ENCODE measurements at places on chromosomes 2 and 18.

DNA sequence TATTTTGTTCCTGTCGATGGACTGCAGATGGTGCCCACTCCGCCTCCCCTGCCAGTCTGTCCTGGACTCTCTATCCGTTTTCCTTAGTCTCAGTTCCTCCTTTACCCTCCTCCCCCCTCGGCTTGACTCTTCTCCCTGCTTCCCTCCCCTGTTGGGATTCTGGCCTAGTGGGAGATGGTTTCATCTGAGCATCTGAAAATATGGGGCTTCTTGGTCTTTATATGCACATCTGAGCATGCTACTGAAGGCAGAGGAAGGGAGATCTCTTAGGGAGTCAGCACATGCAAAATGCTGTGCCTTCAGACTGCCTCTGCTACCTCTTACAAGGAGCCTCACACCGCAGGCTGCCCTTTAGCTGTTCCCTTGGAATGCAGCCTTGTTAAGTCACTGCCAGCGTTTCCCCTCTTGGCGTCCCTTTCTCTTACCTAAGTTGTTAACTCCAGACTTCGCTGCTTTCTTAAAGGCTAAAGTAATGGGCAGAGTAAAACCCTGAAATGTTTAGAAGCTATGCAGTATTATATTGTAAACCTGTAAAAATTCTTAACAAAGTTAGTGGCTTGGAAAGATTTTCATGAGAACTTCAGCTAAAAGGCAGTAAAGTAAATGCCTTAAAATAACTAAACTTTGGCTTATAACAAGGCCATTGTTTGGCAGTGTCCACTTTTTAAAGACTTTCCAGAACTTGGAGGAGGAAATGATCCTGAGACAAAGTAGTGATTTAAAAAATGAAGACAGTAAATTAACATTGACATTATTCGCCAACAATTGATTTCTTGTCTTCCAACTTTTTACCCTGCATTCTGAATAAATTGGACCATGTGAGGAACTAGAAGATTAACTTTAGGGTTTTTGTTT is 49.8 kb downstream of the LDLRAD4 start:
- no peak for DNase-seq

DNA sequence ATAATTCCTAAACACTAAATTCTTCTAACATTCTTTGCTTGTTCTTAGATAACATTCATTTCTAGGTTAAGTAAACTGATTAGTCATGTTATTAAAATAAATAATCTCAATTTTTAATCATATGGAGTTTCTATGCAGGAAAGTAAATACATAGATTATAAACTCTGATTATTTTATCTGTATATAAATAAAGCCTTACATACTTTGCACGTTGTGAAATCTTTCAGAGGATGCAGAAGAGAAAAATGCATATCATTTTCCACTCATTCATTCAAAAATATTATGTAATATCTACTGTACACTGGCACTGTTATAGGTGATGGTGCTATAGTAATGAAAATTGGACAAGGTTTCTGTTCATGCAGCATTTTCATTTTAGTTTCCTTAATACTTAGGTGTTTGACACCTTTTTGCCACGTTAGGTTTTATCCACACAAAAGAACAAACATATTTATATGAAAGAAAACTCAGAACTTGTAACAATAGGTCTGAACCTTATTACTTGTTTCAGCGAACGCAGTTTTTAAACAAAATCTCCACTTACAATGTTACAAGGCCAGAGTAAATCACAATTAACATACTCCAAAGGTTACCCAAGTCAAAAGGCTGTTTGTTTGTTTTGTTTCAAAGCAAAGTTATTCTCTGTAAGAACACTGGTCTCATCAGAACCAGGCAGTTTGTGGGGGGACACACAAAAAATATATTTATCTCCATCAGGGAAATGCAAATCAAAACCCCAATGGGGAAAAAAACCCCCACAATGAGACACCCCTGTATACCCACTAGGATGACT is 27.4 kb downstream of the ADAM17 start:
- no peak for DNase-seq

DNA sequence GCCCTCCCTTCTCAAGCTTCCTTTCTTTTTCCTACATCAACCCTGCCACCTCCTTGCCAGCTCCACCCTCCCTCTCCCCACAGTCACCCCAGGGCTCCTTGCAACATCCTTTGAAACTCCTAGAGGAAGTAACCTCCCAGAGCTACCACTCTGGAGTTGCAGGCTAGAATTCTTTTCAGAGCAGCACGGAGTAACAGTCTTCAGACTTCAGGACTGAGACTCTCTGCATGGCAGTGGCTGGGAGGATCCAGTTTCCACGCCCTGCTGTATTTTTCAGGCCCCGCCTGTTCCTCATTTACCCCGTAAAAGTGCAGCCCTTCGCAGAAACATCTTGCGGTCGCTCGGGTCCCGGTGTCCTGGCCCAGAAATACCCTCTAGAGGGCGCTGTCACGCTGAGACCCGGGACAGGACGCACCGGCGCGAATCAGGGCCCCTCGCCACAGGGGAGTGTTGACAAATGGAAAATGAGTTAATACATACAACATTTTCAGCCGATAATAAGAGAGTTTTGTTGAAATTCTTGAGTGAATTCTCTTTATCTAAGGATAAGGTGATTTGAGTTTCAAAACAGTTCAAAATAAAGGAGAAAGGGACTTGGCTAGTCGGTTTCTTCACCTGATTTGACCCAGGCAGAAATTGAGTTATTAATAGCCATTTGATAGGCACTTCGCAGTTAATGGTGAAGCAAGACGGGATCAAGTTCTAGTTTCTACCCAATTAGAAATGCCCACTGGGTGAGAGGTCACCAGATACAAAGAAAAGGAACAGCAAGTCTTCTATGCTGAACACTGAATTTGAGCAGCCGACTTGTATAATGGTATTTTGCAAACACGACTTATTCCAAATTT is 18.5 kb upstream of the NTSR2 start:
- peak; percentile 79 for DNase-seq

DNA sequence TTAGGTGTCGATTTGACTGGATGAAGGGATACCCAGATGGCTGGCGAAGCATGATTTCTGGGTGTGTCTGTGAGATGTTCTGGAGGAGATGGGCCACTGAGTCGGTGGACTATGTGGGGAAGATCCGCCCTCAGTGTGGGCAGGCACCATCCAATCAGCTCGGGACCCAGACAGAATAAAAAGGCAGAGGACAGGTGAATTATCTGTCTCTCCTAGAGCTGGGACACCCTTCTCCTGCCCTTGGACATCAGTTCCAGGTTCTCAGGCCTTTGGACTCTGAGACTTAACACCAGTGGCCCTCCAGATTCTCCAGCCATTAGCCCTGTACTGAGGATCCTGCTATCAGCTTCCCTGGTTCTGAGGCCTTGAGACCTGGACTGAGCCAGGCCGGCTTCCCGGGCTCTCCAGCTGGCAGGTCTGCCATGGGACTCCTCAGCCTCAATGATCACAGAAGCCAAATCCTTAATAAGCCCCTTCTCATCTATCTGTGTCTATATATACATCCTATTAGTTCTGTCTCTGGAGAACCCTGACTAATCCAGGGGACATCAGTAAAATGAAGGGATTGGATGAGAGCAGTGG is 11.7 kb downstream of the PROC start:
- DNase-seq = no peak

DNA sequence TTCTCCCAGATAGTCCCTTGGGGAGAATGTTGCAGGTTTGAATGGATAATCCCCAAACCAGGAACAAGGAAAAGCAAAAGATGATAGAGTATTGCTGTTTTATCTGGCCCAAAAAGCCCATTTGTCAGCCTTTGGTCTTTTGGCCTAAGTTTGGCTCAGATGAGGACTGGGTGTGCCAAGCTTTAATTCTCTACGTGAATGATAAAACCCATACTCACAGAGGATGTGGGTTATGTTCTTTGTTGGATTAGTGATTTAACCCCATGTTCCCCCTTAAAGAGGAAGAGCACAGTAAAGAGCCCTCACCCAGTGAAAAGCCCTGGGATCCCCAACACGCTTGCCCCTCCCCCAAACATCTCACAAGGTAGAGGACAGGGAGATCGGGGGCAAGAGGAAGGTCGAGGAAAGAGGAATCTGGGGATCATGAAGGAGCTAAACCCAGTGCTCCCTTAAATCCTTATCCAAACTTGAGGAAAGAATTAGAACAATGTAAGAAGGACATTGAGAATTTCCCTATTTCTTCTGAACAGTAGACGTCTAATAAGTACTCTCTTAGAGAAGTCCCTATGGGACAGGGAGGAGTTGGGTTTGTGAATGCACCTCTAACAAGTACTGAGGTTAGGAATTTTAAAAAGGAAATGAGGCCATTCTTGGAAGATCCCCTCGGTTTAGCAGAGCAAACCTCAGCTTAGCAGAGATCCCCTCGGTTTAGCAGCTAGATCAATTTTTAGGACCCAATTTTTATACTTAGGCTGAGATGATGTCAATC is 105.0 kb downstream of the HIBCH start:
- no peak for DNase-seq

- DNase-seq = no peak
Observed at GRCh38 chr2:127039387-127040031, 67.4 kb downstream of the BIN1 start.

DNA sequence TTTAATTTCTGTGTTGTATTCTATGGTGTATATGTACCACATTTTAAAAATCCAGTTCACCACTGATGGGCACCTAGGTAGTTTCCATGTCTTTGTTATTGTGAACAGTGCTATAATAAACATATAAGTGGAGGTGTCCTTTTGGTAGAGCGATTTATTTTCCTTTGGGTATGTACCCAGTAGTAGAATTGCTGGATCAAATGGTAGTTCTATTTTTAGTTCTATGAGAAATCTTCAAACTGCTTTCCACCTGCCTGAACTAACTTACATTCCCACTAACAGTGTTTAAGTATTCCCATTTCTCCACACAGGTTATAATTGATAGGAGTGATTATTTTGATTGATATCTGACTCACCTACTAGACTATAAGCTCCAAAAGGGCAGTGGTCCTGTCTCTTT is 148.2 kb downstream of the BABAM2 start:
- DNase-seq = no peak

DNA sequence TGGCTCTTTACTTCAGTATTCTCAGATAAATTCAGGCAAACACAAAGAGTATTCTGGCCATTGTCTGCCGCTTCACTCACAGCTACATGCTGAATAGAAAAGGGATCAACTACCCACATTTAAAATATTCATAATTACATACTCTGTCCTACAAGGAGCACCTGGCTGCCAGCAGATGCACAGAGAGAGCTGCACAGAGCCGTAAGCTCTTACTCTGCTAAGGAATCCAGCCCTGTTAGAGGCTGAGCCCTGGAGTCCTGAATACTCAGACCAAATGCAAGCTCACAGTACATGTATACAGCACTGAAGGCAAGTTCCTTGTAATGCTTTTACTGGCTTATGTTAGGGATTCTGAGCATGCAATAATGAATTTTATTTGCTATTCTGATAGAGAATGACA is 80.3 kb downstream of the FTCDNL1 start:
- no peak for DNase-seq

DNA sequence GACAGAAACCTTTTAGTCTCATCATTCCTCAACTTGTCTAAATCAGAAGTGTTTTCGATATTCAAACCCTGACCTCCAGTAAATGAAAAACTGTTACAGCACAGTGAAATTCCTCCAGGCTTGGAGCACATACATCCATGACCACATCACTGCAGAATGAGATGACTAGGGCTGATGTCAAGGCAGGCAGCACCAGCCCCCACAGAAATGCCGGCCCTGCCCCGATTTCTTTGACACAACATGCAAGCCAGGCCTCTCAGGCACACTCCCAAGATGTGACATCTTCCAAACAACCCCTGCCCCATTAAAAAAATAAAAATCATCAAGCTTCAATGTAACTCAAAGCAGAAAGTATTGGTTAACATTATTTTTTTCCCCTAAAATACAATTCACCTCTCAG is 103.3 kb downstream of the CTAGE1 start:
- DNase-seq = no peak

DNA sequence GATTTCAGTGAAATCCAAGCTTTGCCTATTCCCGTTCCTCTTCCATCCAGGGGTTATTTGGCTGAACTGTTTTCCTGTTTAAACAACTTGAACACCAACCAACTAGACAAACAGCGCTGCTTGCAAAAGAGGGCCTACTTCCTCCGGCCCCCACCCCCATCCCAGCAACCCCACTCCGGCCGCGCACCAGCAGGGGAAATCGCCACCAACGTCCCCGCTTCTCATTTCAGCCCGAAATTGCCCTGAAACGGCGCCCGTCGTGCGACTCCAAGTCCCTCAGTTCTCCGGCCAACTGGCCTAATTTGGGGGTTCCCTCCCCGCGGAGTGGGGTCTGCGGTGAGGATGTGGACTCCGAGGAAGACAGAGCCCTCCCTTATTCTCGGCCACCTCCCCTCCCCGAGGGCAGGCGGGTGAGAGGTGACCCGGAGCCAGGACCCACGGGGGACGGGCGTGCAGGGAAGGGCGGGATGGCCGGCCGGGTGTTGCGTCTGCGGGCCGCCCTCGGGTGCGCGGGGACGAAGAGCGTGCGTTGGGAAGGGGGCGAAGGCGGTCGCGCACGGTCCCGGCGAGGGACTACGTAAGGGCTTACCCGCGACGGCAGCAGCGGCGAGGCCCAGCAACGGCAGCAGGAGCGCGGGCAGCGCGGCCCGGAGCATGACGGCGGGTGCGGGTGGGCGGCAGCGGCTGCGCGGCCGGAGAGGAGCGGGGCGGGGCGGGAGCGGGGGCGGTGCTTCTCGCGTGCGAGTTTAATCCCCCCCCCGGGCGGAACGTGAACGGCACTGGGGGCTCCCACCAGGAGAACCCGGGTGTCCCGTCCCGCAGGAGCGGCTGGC is at the start of gene CD302:
TSS of gene CD302 (minus strand) at position 666 of the 833 bp plus-strand sequence. CDS start at position 656, 10 bp downstream.
- peak; percentile 27 for DNase-seq

DNA sequence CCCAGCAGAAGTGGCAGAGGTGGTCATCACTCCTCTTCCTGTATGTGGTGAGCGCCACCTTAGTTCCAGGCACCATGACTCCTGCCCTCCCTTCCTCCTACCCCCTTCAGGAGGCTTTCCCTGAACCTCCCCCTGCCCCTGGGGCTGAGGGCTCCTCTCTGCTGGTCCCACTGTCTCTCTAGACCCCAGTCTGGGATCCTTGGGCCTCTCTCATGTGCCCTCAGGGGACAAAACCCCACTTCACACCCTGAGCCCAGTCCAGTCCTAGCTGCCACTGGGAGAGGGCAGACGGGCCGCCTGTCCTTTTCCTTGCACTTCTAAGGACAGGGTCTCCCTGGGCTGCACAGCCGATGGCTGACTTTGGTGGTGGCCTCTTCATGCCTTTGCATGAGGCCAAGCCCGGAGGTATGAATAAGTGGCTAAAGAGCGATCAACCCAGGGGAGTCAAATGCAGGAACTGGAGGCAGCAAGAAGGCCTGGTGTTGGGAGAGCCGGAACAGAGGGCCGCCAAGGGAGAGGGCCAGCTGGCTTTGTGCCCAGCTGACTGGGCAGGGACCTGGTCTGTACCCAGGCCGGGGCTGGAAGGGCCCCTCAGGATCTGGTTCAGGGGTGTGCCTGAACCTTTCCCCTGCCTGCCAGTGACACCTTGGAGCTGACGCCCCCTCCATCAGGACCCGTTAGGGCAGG is 29.5 kb downstream of the GLI2 start:
- DNase-seq = no peak

DNA sequence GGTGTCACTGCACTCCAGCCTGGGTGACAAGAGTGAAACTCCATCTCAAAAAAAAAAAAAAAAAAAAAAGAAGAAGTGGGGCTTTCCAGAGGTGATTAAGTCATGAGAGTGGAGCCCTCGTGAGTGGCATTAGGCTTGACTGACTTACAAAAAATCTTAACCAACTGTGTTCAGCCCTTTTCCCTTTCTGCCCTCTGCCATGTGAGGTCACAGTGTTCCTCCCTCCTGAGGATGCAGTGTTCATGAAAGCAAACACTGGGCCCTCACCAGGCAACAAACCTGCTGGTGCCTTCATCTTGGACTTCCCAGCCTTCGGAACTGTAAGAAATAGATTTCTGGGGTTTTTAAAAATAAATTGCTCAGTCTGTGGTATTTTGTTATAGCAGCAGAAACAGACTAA is 37.0 kb upstream of the METTL21A start:
- no peak for DNase-seq

All from stimulated activated CD4-positive, alpha-beta T cell treated with anti-CD3 and anti-CD28 coated beads, Interleukin-4, amount 100 ng/mL, for 4 hours (primary cell).